ENCODE measurements at places on chromosomes 1 and 21.

DNA sequence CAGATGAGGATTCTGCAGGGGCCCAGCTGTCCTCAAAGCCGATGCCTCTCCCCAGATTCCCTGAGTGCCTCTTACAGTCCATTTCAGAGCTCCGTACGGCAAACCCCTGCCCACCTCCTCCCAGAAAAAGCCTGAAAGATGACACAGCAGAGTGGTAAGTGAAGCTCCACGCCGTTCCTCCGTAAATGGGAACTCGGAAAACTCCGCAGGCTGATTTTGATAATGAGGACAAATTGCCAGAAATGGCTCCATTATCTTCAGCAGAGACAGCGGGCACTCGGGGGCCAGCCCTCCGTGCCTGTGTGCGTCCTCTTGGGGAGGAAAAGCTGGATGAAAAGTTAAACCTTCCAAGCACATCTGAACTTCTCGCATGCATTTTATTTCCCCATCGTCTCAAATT, 81.1 kb downstream of the NPHP4 start:
- DNase-seq = no peak

DNA sequence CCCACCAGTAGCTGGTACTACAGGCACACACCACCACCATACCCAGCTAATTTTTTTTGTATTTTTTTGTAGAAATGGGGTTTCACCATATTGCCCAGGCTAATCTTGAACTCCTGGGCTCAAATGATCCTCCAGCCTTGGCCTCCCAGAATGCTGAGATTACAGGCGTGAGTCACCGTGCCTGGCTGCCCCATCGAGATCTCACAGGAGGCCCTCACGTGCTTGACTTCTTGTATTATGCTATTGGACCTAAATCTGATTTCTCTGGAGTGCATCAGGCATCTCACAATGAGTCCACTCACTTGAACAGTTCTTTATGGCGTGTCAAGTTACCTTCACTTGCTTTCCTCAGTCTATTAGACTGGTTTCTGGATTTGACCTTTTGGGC, 9.3 kb upstream of the RSRP1 start:
- DNase-seq = no peak

DNA sequence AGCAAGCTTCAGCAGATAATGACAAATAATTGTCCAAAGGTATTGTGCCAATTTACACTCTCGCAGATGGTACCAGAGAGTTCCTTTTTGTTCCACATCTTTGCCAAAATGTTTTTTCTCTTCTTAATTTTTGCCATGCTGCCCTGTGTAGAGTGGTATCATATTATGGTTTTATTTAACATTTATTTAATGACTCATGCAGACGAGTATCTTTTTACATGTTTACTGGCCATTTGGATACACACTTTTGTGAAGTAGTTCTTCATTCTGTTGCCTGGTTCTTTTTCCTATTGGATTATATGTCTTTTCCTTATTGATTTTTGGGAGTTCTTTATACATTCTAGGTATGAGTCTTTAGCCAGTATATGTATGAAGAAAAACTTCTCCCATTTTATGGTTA, 151.1 kb downstream of the PCNX2 start:
- DNase-seq = no peak

DNA sequence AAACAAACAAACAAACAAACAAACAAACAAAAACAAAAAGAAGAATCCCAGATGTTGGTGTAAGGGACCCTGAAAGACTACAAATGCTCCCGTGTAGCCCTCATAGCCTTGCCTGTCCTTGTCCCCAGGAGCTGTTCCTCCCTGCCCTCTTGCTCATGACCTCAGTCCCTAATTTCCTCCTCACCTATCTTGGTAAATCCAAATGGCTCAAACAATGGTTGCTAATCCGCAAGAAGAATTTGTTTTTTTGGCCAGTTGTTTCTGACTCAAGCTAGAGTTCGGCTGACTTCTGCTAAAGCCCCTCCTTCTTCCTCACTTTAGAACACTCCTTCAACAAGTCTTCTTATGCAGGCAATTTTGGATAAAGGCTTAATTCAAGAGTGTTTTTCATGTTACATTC, 15.6 kb downstream of the LCA5L start:
- no peak for DNase-seq

GRCh38 chr21:42041711-42042110, 29.4 kb upstream of the UMODL1 start:
- DNase-seq = no peak

- no peak for DNase-seq
Observed at GRCh38 chr1:213194855-213195254, 143.8 kb downstream of the RPS6KC1 start.

GRCh38 chr1:8312235-8313218, 5.4 kb upstream of the SLC45A1 start:
- no peak for DNase-seq

GRCh38 chr1:32701951-32702598, 495 bp downstream of the SYNC start:
- no peak for DNase-seq

- no peak for DNase-seq
Observed at GRCh38 chr21:15276243-15276642, 211.4 kb upstream of the NRIP1 start.

GRCh38 chr1:147496571-147497210, 44.6 kb upstream of the BCL9 start:
- no peak for DNase-seq

DNA sequence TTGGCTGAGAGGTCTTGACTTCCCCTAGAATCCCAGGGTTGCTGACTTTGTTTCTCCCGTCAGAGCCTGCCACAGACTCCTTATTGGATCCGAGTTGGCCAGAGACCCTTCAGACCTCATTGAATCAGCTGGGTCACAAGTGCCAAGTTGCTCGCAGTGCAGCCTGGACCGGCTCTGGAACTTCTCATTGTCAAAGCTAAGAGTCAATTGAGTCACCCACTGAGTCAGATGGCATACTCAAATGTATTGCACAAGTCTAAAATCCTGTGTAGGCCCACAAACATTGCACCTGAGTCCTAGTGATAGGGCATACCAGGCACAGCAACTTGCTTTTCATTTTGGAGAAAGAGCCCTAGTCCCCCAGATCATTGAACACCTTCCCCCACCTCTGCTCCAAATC, 20.4 kb upstream of the SCAF4 start:
- no peak for DNase-seq

GRCh38 chr1:50268049-50268448, 155.2 kb downstream of the DMRTA2 start:
- no peak for DNase-seq

DNA sequence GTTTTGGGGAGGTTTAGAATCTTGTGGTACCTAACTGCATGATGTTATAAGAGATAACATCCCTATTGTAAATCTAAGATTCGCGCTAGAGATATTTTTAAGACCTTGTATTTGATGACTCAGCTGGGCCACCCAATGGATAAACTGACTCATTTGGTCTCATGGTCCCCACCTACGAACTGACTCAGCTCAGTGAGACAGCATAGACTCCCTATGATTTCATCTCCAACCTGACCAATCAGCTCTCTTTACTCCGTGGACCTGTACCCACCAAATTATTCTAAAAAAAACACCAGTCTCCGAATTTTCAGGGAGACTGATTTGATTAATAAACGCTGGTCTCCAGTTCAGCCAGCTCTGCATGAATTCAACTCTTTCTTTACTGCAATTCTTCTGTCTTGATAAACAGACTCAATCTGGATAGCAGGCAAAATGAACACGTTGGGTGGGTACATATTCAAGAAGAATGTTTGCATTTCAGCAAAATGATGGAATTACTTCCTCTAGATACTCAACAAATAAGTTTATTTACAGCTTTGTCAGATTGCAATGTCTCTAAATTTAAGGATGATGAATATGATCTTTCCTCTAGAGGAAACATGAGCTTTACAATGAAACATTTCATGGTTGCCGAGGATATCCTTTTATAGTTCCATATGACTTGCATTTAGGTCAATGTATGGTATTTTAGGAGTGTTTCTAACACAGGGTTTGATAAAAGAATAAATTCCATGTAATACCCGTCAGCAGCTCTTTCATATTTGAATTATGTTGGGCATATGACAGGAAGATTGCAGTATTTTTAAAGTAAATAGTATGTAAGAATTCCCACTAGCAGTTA, 516.6 kb upstream of the RGS18 start:
- DNase-seq = no peak

DNA sequence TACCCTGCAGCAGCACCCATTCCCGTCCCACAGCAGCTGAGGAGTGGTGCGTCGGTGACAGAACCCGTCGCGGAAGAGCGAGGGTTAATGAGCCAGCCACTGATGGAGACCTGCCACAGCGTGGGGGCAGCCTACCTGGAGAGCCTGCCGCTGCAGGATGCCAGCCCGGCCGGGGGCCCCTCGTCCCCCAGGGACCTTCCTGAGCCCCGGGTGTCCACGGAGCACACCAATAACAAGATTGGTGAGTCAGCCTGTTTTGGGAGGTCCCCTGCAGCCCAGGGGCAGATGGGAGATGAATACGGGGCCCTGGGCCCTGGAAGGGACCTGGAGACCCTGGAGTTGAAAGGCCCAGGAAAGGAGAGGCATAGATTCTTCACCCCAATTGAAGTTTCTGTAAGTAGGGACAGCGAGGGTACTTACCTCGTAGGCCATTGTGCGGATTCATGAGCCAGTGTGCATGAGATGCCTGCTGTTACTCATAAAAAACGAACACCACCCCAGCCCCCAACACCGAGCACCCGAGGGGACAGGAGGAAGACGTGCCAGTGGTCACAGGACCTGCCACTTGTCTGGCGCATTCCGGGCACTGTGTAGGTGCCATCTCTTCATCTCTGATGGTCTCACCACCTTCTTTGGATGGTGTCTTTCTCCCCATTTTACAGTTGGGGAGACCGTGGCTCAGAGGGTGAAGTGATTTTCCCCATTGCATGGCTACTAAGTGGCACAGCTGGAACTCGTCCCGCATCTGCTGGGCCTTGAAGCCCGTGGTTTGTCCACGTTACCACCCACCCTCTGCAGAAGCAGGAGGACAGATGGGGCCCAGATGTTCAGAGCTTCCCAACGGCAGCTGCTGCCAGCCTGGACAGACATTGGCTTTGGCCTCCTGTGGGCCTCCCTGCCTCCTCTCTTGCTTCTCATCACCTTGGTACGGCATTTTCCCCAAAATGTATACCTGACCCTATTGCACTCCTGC, 28.3 kb upstream of the TNFRSF1B start:
- no peak for DNase-seq

- DNase-seq = no peak
Observed at GRCh38 chr1:150022357-150022756, 11.8 kb upstream of the OTUD7B start.

DNA sequence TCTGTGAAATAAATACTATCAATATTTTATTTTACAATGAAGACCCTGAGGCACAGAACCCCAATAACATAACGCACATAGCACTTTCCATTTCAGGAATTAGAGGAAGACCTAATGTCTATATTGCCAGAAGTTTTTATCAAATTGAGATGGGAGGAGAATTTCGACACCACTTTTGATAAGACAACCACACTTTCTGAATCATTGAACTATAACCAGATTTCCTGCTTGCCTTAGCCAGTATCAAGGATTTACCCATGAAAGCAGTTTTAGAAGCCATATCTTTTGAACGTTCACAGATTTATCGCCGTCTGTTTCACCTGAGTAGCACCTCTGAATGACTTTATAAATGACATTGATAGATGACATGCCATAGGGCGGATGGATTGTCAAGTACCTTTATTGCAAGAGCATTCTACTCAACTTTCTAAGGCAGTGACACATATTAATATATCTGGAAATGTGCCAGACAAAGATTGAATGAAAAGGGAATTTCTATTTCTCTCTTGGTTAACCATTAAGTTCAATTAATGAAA, 768.4 kb downstream of the LTN1 start:
- no peak for DNase-seq

DNA sequence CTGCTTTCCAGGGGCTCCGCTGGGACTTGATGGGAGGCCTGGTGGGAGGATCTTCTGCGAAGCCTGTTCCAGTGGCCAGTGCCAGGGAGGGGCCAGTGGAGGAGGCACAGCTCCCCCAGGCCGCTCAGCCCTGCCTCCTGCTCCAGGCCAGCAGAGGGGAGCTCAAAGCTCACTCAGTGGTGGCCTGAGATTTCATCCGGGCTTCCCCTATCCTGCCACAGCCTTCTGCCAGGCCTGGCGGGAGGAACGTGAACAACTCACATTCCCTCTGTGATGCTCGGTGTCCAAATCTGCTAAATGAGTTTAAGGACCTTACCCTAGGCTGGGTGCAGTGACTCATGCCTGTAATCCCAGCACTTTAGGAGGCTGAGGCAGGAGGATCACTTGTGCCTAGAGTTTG, 3.3 kb downstream of the CLCNKB start:
- DNase-seq = no peak

- DNase-seq = no peak
Observed at GRCh38 chr1:58815069-58815685, 31.3 kb upstream of the JUN start.

DNA sequence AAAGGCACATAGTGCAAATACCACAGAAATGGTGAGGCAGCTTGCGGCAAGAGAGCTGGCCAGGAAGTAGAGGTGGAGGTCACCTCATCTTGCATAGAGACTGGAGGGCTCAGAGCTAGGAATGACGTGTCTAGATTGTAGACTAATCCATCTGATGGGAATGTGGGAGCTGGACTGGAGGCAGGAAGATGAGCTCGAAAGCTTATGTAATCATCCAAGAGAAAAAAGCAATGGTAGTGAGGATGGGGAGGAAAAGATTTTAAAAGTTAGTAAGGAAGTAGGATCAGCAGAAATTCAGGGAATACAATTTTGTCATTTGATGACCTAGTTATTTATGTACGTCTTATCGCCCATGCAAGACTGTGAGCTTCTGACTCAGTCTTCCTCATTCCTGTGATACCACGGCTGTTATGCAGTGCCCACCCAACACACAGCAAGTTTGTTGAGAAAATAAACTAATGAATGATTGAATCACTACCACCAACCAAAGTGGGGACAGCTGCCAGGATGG, 123.9 kb downstream of the RRAGC start:
- no peak for DNase-seq

DNA sequence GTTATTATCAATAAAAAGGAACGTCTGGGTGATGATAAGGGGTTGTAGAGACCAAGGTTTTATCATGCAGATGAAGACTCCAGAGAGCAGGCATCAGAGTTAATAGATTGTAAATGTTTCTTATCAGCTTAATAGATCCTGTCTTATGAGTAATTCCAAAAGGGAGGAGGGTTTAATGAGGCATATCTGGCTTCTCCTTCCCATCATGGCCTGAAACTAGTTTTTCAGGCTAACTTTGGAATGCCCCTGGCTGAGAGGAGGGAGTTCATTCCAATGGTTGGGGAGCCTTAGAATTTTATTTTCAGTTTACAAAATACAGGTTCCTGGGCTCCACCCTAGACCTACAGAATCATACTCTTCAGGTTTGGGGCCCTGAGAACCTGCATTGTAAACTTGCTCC, 13.5 kb downstream of the PLA2G2D start:
- DNase-seq = no peak
